Activated B cell treated with CpG ODN at 0.5 μM for 24 hours (primary cell): ENCODE measurements at places on chromosomes 11 and 22.

GRCh38 chr11:84524422-84525051, 1102.6 kb downstream of the DLG2 start:
- DNase-seq = no peak

- no peak for DNase-seq
Measured at GRCh38 chr22:48717883-48718817, 1109.5 kb downstream of the BRD1 start.

DNA sequence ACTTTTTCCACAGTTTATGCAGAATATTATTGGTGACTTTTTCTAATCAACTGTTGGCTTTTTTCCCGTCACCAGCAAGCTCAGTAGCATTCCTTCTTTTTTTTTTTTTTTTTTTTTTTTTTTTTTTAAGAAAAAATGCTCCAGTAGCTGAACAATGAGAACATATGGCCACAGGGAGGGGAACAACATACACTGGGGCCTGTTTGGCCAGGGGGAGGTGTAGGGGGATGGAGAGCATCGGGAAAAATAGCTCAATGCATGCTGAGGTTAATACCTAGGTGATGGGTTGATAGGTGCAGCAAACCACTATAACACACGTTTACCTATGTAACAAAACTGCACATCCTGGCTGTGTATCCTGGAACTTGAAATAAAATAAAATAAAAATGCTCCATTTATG, 82.5 kb downstream of the ARHGAP42 start:
- DNase-seq = no peak

- no peak for DNase-seq
Measured at GRCh38 chr11:61083601-61084147, 18.6 kb upstream of the CD5 start.
